ENCODE measurements at places on chromosomes 11 and 22.
A peak's percentile ranks its signal among the peaks of the same experiment; 100 is the strongest.

DNA sequence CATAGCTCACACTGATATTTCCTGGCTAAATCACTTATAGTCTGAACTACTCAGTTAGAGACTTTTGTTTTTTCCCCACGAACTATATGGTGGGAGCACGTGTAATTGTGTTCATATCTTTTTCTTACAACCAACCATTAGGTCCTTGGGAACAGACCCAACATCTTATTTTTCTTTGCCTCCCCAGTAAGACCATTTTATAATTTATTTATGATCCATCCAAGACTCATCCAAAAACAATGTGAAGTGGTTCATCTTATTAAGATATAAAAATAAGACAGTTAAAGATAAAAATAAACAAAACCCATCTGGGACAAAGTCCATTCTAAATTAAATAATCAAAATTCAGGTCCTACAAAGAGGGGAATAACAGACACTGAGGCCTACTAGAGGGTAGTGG is 90.8 kb downstream of the FAM168A start:
- DNase-seq = no peak

DNA sequence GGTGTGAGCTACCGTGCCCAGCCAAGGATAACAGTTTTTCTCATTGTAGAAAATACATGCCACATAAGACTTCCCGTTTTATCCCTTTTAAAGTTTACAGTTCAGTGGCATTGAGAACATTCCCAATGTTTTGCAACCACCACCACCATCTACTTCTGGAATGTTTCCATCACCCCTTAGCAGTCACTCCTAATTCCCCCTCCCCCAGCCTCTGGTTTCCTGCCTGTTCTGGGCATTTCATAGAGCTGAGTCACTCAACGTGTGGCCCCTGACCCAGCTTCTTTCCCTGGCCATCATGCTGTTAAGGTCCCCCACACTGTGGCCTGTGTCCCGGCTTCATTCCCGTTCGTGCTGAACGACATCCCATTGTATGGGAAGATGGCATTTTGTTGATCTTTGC is 30.7 kb downstream of the FGF4 start:
- no peak for DNase-seq

DNA sequence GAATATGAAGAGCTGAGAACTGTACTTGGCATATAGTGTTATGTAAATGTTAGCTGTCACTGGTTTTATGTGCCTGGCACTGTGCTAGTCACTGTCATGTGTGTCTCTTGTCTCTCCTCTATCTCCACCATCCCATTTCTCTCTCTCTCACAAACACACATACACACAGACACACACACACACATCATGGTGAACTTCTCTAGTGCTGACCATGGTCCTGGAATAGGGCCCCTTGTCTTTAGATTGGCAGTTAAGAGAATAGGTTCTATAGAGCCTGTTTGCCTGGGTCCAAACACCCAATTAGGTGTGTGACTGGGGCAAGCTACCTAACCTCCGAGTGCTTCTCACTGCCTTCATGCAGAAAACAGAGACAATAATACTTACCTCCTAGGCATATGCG is 109.7 kb upstream of the NARS2 start:
- DNase-seq = no peak

GRCh38 chr11:118870396-118871343 is 13.0 kb upstream of the CXCR5 start:
- DNase-seq = no peak

DNA sequence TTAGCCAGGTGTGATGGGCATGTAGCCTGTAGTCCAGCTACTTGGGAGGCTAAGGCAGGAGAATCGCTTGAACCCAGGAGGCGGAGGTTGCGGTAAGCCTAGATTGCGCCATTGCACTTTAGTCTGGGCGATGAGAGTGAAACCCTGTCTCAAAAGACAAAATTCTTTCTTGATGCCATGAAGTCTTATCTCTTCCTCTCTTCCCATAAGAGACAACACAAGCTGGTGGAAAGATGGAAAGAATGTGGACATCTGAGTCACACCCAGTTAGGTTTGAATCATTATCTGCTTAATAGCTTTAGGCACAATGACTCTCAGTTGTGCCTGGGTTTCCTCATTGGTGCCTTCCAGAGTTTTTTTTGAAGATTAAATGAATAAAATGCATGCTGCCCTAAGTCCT is 35.3 kb downstream of the KREMEN1 start:
- DNase-seq = no peak

- peak; percentile 18 for DNase-seq
Observed at GRCh38 chr22:39932918-39933649, 27.1 kb upstream of the TMA7B start.

GRCh38 chr22:43534916-43535315 is 123.1 kb downstream of the MPPED1 start:
- no peak for DNase-seq

GRCh38 chr11:15280393-15280792 is 165.7 kb downstream of the INSC start:
- no peak for DNase-seq

- no peak for DNase-seq
Observed at GRCh38 chr11:116852261-116853031, 15.0 kb upstream of the APOA1 start.
